ENCODE measurements at places on chromosomes 2 and 18. TPM values are rescaled to one million over a fixed set of nuclear protein-coding genes. Genes with fewer than 3 reads are reported as not detected.
A peak's percentile ranks its signal among the peaks of the same experiment; 100 is the strongest.

GRCh38 chr18:12034241-12035100 lies 53.2 kb downstream of the IMPA2 start:
- DNase-seq = no peak

GRCh38 chr2:199770716-199771115 lies 80.3 kb downstream of the FTCDNL1 start:
- peak; percentile 33 for DNase-seq

DNA sequence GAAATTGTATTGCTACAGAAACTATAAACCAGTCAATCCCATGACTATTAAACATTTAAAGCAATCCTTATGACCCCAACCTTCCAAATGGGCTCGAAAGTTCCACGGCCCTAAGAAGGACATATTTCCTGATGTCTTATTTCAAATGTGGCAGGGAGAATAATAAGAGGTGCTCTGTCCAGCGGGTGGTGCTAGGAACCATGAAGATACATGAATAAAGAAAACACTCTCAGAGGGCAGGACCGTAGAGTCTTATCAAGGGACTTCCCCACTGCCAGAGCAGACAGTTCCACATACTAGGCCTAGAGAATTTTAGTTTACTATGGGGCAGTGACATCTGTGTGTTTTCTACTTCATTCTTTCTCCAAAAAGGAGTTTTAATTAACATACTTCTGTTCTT lies 187.1 kb upstream of the PIK3C3 start:
- no peak for DNase-seq

GRCh38 chr2:220002251-220002650 lies 374.8 kb downstream of the SLC4A3 start:
- no peak for DNase-seq

GRCh38 chr2:225190987-225191386 lies 148.7 kb upstream of the DOCK10 start:
- DNase-seq = no peak

DNA sequence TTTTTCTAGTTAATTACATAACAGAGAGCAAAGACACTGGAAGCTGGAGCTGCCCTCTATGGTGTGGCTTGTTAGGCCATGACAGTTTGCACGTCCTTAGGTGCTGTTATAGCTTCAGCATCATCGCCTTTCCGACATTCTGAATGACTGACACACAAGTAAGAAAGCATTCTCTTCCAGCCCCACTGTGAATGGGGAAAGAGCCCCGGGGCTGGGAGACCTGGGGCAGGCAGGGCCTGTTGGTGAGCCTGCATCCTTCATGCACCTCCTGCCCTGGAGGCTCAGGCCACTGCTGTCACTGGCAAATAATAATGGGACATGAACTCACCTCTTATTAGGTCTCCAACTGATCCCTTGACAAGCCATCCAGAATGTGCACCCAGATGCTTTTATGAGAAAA lies 71.8 kb downstream of the VAPA start:
- DNase-seq = no peak

Gene MOGAT1
- polyA plus RNA-seq = not detected

Gene MREG
- polyA plus RNA-seq = 8.5 TPM

Gene EVX2
- polyA plus RNA-seq = 0.14 TPM

Gene HS1BP3
- 46.7 TPM for polyA plus RNA-seq

Measured in brain (organoid and tissue), 16 donors.